Lung (tissue), 17 donors: ENCODE measurements at places on chromosomes 3 and 15.

DNA sequence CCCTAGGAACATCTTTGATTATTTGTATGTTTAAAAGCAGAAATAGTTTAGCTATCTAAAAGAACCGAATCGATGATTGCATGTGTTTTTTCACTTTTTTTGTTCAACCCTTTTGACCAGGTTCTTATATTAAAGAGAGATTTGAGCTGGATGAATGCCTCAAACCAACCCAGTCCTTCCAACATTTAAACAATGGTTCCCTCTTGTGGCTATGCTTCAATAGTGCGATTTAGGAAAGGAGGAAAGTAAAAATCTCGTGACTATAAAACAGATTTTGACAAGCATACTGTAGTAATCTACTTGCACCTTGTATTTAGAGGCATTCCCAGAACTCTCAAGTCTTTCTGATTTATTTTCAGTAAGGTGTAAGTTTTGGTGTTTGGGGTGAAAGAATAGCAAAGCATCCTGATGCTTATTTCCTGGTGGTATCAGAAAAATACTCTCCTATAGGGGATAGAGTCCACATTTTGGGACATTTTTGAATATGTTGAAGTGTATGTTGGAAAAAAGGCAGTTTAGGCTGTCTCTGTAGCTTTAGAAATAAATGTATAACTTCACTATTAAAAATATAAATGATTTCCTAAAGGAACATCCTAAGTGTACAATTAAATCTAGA is 159.6 kb upstream of the KCNH8 start:
- DNase-seq: peak; percentile 40

DNA sequence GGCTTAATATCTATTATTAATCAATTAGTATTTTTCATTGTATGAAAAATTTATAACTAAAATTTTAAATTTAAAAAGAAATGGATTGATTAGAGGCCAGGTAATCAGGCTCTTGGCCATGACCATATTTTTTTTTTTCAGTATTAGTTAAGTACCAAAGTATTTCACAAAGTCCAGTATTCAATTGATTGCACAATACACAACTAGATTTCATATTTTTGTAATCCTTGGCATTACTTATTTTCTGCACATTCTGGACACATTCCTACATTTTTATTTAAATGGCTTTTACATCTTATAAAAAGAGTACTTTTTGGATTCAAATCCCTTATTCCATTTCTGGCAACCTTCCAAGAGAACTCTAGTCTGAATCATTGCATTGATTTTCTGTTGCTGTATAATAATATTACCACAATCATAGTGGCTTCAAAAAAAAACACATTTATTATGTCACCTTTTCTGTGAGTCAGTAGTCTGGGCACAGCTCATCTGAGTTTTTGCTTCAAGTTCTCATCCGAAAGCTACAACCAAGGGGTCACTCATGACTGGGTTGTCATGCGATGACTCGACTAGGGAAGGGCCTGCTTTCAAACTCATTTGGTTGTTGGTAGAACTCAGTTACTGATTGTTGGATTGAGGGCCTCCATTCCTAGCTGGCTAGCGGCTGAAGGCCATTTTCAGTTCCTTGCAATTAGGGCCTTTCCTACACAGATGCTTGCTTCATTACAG is 90.7 kb downstream of the CNTN6 start:
- DNase-seq: no peak

- peak; percentile 22 for DNase-seq
Measured at GRCh38 chr3:141878817-141879216, 2.4 kb downstream of the ATP1B3 start.

DNA sequence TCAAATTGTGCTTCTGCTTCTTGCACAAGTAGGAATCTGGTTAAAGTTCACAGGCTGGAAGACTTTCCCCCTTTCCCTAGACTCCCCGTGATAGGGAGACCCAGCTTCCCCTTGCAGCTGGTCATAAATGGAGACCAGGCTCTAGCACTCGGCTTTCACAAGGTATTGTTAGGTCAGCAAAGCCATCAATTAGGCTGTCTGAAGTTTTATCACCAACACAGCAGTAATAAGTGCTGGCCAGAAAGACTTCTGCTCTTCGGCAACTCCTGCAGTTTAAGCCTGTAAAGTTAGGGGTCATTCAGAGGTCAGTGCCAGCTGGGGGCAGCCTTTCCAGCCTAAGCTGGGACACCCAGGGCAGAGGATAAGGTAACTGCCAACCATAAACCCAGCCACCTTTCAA is 203.4 kb downstream of the MEIS2 start:
- no peak for DNase-seq
